Iris pigment epithelial cell (primary cell): ENCODE measurements at places on chromosomes 7 and 10.

DNA sequence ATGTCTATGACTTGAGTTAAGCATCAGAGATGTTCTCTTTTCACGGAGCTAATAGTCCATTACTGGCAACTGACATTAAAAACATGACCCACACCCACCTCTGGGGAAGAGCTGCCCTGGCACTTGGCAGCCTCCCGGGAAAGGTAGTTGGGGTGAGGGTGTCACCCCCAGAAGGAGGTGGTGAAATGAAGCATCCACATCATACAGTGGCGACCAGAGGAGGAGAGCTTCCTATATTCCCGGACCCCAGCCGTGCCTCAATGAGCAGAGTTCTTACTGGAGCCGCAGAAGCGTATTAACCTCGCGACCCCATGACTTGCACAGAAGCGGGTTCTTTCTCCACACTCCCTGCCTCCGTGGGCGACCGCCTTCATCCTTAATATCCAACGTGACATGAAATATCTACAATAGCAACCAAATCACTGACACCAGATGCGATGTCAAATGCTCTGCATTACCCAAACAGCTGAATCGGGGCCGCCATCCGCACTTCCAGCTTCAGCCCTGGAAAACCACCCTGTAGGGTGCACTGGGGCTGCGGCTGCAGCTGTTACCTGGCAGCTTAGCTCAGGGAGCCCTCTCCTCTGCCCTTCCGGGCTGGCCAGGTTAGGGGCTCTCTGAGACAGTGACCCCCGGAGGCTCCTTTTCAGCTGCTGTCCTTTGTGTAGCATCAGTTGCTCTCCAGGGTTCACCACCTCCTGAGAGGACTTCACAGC, 103.1 kb upstream of the PARD3 start:
- no peak for DNase-seq

- peak; percentile 45 for DNase-seq
These were observed 198.9 kb downstream of the REEP3 start for GRCh38 chr10:63720072-63720537.

DNA sequence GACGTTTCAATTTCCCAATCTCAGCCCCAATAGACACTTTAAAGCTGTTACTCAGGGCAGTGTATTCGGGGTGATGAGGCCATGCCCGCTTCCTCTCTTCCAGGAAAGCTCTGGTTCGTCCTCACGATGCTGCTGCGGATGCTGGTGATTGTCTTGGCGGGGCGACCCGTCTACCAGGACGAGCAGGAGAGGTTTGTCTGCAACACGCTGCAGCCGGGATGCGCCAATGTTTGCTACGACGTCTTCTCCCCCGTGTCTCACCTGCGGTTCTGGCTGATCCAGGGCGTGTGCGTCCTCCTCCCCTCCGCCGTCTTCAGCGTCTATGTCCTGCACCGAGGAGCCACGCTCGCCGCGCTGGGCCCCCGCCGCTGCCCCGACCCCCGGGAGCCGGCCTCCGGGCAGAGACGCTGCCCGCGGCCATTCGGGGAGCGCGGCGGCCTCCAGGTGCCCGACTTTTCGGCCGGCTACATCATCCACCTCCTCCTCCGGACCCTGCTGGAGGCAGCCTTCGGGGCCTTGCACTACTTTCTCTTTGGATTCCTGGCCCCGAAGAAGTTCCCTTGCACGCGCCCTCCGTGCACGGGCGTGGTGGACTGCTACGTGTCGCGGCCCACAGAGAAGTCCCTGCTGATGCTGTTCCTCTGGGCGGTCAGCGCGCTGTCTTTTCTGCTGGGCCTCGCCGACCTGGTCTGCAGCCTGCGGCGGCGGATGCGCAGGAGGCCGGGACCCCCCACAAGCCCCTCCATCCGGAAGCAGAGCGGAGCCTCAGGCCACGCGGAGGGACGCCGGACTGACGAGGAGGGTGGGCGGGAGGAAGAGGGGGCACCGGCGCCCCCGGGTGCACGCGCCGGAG, 2.6 kb downstream of the GJD4 start:
- no peak for DNase-seq

- DNase-seq = no peak
These were observed 3.1 kb downstream of the ABHD11 start for GRCh38 chr7:73735528-73735905.

- DNase-seq = peak; percentile 93
These were observed 187.2 kb upstream of the CELF2 start for GRCh38 chr10:10830293-10830986.

DNA sequence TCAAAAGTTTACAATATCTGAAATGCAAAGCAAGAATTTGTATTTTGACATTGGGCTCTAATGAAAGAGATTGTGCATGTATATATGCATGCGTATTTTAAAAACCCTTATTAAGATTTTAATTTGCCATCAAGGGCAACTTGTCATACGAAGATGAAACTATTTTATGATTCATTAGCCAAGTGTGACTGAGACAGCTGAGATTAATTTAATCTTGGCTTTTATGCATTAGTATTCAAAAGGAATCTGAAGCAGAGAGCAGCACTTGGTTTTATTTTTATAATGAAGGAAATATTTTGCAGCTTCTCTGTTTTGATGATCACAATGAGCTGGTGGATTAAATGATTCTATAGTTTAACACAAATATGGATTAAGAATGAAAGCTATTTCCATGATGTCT, 45.9 kb upstream of the AKR1E2 start:
- DNase-seq = no peak

DNA sequence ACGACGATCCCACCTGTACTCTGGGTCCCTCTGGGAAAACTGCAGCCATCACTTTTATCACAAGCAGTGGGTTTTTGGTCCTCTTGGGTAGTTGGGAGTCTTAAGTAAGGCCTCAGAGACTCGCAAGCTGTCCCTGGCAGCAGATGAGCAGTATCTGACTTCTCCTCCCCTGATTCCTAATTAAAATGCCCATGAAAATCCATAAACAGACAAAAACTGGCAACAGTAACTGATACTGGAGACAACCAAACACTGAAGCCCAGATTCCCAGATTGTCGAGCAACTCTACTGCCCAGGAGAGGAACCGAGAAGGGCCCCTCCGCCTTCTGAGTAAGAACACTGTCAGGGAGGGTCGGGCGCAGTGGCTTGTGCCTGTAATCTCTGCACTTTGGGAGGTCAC, 333.8 kb downstream of the CALN1 start:
- DNase-seq = no peak

GRCh38 chr7:132672200-132672990, 96.1 kb upstream of the PLXNA4 start:
- DNase-seq = no peak

DNA sequence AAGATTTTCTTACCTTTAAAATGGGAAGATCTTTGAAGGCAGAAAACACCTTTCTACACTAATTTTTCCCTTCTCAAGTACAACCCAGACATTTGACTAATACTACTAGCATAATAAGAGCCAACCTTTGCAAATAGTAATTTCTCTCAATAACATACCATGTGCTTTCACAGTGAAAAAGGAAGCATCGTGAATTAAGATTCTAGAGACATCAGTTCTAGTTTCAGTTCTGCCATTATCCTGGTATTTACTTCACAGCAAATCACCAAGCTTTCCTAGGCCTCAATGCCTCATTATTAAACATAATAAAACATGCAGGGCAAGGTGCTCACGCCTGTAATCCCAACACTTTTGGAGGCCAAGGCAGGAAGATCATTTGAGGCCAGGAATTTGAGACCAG, 24.9 kb downstream of the GSAP start:
- DNase-seq = no peak

GRCh38 chr7:139453673-139454321, 29.7 kb downstream of the KLRG2 start:
- no peak for DNase-seq

DNA sequence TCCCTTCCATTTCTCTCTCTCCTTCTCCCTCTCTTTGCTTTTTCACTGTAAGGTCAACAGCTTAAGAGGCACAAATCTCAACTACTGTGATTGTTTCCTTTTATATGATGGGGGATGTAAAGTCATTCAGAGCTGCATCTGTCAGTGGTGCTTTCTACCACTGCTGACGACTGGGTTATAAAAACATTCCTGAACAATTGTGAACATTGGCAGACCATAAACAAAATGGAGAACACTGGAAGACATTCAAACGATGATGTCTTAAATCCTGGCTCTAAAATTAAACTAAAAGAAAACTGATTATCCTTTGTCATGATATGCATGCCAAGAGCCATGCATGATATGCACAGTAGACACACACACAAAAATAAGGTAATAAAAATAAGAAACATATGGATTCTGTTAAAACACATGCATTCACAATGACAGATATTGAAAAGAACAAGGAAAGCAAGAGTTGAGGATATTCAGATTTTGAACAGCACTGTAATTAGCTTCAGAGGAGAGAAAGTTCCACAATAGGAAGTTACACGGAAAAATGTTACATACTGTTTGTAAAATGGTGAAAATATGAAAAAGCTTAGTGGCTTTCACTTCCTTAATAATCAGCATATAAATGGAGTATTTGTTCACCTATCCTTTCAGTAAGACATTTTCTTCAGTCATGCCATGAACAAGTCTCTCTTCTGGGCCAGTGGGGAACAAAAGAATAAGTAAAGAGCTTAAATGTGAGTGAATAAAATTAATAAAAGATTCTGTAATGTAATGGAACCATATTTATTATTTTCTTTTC, 89.2 kb downstream of the RNLS start:
- DNase-seq = peak; percentile 82

DNA sequence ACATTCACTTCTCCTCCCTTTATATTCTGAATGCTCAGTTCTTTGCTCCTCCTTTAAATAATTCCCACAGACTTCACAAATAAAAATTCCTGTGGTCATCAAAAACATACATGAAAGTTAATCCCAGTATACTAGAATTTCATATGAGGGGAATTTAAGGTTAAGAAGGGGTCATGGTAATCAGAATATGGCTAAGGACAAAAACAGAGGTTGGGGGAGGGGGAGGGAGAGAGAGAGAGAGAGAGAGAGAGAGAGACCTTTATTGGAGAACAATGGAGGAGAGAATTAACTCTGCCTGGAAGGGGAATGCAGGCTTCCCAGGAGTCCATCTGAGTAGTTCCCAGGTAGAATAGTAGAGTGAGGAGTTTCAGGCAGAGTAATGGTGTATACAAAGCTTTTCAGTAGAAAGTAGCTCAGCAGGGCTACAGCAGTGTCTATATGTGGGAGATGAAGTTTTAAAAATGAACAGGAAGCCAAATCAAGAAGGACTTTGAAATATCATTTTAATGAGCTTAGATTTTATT, 5.2 kb upstream of the CUBN start:
- DNase-seq = no peak

- peak; percentile 21 for DNase-seq
These were observed 67.2 kb downstream of the CCSER2 start for GRCh38 chr10:84395581-84395980.

DNA sequence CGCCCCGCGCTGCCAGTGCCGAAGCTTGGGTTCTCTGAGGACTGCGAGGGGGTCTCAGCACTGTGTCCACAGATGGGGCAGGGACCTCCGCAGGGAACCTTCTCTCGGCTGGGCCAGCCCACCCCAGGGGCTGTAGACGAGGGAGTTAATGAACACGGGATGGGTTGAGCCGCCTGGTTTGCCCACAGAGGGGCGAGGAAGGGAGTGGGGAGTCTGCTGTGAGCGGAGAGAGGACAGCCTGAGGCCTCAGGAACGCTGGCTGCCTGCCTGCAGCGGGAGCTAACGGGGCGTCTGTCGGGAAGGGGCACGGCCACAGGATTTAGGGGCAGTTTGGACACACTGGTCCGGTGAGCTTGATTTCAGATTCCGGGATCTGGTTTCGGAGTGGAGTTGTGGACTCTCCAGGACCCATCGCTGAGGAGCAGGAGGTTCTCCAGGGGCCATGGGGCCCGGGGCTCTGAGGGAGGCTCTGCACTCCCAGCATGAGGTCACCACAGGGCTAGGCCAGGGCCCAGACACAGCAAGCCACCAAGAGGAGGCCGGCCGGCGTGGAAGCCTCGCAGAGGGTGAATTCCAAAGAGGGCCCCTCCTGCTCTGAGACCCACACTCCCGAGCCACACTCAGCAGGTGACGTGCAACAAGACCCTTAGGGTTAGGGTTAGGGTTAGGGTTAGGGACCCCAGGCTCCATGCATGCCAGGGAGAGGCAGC, 19.0 kb upstream of the FAM20C start:
- DNase-seq = no peak

GRCh38 chr10:77603534-77603927, 34.1 kb downstream of the KCNMA1 start:
- no peak for DNase-seq

DNA sequence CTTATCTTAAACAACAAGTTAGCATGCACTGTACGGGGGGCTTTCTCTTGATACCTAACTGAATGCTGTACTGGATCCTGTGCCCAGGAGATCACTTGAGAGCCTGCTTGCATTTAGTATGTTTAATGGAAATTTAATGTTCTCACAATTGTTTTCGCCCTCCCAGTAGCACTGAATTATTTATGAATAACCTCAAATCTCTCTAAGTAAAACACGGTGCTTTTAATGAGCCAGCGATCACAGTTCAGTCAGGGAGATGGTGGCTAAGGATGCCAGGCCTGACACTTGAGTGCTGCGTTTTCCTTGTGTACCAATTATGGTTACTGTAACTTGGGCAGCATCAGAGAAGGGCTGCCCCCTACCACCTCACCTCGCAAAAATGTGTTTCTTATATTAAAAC, 115.5 kb upstream of the ADARB2 start:
- DNase-seq = no peak

- peak; percentile 8 for DNase-seq
These were observed 22.3 kb upstream of the TSPAN33 start for GRCh38 chr7:129122078-129122750.

DNA sequence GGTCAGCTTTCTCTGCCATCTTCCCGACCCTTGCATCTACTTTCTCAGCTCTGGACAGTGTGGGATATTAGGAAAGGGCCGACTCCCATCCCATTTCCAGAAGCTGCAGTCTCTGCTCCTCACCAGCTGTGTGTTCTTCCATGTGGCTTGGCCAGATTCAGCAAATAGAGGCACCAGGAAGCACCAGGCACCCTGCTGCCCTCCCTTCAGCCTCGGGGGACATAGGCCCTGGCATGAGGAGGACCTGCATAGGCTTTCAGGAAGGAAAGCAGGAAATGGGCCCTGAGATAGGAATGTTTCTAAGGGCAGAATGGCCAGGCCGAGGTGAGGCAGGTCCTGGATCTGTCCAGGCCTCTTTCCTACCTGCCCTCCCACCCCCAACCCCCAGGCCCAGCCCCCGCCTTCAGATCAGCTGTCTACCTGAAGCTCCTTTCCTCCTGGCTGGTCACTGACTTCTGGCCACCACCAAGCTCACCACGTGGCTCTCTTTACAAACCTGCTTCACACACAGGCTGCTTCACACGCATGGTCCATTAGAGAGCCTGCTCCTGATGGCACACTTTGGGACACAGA, 27.5 kb upstream of the PURB start:
- DNase-seq = no peak

- no peak for DNase-seq
These were observed 48.6 kb downstream of the FAM20C start for GRCh38 chr7:240887-241421.

- DNase-seq = no peak
These were observed 48.4 kb upstream of the NFE2L3 start for GRCh38 chr7:26103596-26103995.
